ENCODE measurements at places on chromosomes 2 and 18.
A peak's percentile ranks its signal among the peaks of the same experiment; 100 is the strongest.

DNA sequence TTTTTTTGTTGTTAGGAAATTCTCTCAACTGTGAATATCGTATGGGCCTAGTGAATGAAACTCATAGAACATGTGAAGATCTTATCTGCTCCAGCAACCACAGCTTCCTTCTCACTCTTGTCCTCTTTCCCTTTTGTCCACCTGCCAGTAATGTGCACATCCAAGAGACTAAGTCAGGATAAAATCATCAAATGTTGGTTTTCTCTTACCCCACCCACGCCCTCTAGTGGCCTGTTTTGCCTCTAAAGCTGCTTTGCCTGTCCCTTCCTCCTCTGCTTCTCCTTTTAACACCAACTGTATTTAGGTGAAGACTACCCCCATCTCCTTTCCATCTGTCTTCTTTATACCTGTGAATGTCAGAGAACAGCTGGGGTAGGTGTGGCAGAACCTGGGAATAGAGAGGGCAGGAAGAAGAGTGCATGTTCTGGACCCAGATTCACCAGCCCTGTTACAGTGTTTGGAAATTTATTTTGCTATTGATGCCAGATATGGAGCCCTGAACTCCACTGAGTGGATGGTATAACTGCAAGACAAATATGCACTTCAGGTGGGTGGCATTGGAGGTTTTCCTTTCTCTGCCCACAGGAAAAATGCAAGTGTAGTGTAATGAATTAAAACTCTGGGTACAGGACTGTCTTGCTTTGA, 8.4 kb upstream of the MGAT5 start:
- H3K36me3 ChIP-seq, result no peaks in the 10 kb centered on the region
- no peaks in the 10 kb centered on the region for H3K4me1 ChIP-seq
- peak; percentile 55 for DNase-seq
- no peaks in the 10 kb centered on the region for H3K27me3 ChIP-seq
- no peak overlapping the region for H3K27ac ChIP-seq

- H3K36me3 ChIP-seq, result no peaks in the 10 kb centered on the region
- no peaks in the 10 kb centered on the region for H3K27me3 ChIP-seq
- H3K4me1 ChIP-seq, result no peaks in the 10 kb centered on the region
- DNase-seq, result no peak
Observed at GRCh38 chr18:72171596-72171995, 372.5 kb downstream of the CBLN2 start.

DNA sequence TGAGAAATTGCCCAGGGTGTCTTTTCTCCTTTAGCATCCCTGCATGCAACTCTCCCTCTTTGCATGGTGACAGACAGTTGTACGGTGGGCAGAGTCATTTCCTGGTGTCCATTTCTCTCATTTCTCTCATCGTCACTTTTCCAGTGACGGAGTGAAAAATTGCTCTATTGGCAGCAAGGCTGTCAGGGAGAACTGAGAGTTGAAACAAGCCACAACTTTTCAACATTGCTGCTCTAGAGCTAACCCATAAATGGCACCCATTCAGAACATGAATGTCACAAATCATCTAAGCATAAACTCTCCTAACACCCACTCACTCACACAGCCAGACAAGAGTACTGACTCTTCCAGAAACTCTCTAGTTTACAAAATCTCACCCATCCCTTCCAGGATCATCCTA, 55.7 kb downstream of the ZC3H8 start:
- H3K4me1 ChIP-seq, result no peaks in the 10 kb centered on the region
- H3K27ac ChIP-seq, result no peak overlapping the region
- no peak overlapping the region for H3K4me3 ChIP-seq

GRCh38 chr2:144052083-144052482, 467.8 kb downstream of the ZEB2 start:
- no peak overlapping the region for H3K27ac ChIP-seq
- H3K4me3 ChIP-seq, result no peak overlapping the region
- DNase-seq, result no peak

- DNase-seq, result no peak
- no peaks in the 10 kb centered on the region for H3K4me1 ChIP-seq
- H3K27ac ChIP-seq, result no peak overlapping the region
- no peaks in the 10 kb centered on the region for H3K27me3 ChIP-seq
Observed at GRCh38 chr2:15115776-15116175, 445.4 kb downstream of the NBAS start.
